ENCODE measurements at places on chromosomes 6 and 20. TPM values are rescaled to one million over a fixed set of nuclear protein-coding genes. Genes with fewer than 3 reads are reported as not detected.

- no peak for DNase-seq
These were observed 5.1 kb upstream of the IYD start for GRCh38 chr6:150363733-150364132.

CRIP3 gene
- 6.6 TPM for total RNA-seq

SLC25A27 gene
- total RNA-seq: 15.3 TPM

- DNase-seq: no peak
These were observed 242.9 kb downstream of the NRN1 start for GRCh38 chr6:5763871-5764270.

SMLR1 gene
- total RNA-seq: not detected

GRCh38 chr20:59151391-59151790 lies 12.2 kb upstream of the ZNF831 start:
- no peak for DNase-seq

BPIFA1 gene
- not detected for total RNA-seq

GRCh38 chr6:148557796-148558321 lies 189.0 kb upstream of the UST start:
- no peak for DNase-seq

GINS1 gene
- 0.94 TPM for total RNA-seq

GRCh38 chr6:7106752-7107577 lies 796 bp upstream of the RREB1 start:
- peak; percentile 50 for DNase-seq

KCNK16 gene
- not detected for total RNA-seq

- DNase-seq: no peak
These were observed 8.4 kb upstream of the STK35 start for GRCh38 chr20:2093159-2093781.

- no peak for DNase-seq
These were observed 66.8 kb upstream of the CCN2 start for GRCh38 chr6:132017942-132018341.

GRCh38 chr6:31579546-31580437 lies 2.4 kb downstream of the LTB start:
- no peak for DNase-seq

DNA sequence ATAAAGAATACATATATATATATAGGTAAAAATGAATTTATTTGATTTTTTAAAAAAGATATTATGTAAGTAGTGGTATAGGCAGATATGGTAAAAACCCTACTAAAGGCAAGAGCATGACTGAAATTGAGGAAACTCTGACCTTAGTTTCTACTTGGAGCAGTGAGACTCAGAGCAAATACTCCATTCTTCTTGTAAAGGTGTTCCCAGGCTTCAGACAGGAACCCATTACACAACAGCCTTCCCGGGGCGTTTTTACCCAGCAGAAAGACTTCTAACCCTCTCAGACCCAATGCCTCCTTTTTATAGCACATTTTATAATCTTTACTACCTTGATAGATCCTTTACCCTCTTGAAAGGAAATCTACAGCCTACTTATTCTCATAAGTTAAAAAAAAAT lies 124.5 kb downstream of the MTFR2 start:
- DNase-seq: no peak

- peak; percentile 54 for DNase-seq
These were observed 19.6 kb upstream of the IL17F start for GRCh38 chr6:52263709-52264540.

ERVFRD-1 gene
- total RNA-seq: 0.12 TPM

GRCh38 chr20:37531856-37532255 lies 4.2 kb upstream of the BLCAP start:
- DNase-seq: no peak

TRIM31 gene
- not detected for total RNA-seq

GRCh38 chr6:127515234-127515793 lies 3.8 kb downstream of the MTCL3 start:
- DNase-seq: peak; percentile 45

DNA sequence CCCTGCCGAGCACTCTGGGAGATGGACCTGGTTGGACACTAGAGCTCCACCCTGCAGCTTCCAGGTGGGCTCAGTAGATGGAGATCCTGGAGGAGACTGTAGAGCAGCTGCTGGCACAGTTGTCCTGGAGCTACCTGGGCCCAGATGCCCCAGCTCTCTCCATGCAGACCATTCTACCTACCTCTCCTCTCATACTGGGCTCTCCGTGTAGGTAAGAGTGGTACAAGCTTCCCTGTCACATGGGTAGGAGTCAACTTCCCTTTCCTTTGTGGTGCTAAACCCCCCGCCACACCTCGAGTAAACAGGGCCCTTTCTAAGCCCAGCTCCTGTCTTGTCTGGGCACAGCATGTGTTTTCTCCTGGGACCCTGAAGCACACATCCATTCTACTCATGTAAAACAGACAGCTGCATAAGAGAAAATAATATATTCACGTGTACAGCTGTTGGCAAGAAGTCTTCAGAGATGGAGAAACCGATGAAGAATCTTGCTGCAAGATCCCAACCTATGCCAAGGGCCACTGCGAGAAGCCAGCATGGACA lies 108.1 kb upstream of the DUSP22 start:
- DNase-seq: no peak

PDE7B gene
- 24.5 TPM for total RNA-seq

- DNase-seq: no peak
These were observed 615.7 kb upstream of the ARID1B start for GRCh38 chr6:156161471-156161870.

DNA sequence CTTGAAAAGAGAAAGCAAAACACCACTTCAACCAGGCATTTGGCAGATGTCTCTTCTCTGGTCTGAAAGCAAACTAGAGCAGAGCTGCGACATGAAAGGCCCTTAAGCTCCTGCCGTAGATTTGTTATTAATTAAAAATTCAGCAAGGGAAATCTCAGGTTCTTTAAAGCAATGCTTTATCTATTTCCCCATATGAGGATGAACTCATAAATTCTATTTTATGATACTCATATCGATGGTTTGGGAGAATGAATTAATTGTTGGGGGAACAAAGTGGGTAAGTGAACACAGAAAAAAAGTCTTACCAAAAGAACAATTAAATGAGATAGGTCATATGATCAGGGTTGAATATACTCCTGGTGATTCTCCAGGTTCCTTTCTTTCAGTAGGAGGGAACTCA lies 464.7 kb upstream of the SLC35B3 start:
- DNase-seq: no peak

BACH2 gene
- 1.5 TPM for total RNA-seq

- DNase-seq: peak; percentile 42
These were observed 25.3 kb downstream of the TBC1D7 start for GRCh38 chr6:13302751-13303667.

GRCh38 chr6:38163186-38164130 lies 343.9 kb downstream of the ZFAND3 start:
- no peak for DNase-seq

PRICKLE4 gene
- 3.8 TPM for total RNA-seq

DNA sequence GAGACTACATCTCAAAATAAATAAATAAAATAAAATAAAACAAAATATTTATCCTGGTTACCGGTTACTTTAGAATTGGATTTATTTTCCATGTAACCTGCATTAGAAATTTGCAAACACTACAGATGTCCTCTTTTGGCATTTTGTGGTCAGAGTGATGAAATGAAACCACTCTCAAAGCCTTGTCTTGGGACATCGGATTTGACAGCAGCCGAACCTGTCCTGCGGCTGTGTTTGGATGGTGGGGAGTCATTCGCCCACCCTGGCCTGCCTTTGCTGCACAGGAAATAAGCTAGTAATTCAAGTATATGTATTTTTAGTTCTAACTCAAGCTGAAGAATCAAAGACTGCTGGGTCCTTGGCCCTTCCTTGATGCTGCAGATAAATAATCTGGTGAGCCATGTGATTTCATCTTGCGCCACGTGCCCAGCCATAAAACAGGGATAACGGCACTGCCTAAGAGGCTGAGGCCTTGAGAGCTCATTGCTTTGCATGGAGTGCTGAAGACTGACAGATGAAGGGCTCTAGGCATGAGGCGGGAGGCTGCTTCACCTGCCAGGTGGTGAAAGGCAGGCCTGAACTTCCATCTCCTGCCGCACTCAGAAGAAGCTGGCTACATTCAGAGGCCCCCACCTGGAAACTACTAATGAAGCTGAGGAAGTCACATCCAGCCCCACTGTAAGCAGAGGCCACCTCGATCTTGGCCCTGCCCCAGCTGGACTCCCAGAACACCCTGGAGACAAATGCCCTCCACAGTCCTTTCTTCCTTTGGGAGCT lies 76.9 kb downstream of the NOL4L start:
- no peak for DNase-seq

- no peak for DNase-seq
These were observed 7.1 kb downstream of the CABLES2 start for GRCh38 chr20:62400021-62400420.

DNA sequence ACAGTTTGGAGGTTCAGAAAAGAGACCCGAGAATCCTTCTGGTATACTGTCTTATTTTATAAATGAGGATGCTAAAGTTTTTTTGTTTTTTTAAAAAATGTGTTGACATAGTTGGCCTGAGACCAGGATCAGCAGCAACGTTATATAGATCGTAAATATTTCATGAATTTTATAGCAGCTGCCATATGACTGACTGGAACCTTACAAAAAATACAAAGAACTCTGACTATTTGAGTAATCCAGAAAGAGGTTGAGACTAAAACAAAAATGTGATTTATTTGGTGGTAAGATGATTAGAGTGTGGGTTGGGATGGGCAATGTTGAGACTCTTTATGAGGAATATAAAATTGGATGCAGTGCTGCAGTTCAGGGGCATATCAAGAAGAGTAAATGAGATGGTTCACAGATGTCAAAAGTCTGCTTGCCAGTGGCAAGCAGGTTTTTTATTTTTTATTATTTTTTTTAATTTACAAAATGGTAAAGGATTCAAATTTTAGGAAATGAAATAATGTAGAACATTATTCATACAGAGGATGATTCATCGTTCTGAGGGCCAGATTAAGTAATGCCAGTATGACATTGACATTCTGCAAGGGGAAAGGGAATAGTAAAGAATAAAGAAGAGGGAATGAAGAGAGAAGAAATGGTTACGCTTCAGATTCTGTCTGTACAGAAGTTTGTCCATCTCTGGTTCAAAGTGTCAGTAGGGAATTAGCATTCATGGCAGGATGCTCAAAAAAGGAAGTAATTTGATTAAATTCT lies 58.5 kb downstream of the SCAF8 start:
- no peak for DNase-seq

- DNase-seq: no peak
These were observed 1193.0 kb upstream of the CITED2 start for GRCh38 chr6:140567466-140567865.

Data from left ventricle myocardium superior (tissue), 1 donor.